ENCODE measurements at places on chromosomes 16 and 17.

GRCh38 chr17:348692-349425, 3.7 kb downstream of the RPH3AL start:
- no peak for DNase-seq

DNA sequence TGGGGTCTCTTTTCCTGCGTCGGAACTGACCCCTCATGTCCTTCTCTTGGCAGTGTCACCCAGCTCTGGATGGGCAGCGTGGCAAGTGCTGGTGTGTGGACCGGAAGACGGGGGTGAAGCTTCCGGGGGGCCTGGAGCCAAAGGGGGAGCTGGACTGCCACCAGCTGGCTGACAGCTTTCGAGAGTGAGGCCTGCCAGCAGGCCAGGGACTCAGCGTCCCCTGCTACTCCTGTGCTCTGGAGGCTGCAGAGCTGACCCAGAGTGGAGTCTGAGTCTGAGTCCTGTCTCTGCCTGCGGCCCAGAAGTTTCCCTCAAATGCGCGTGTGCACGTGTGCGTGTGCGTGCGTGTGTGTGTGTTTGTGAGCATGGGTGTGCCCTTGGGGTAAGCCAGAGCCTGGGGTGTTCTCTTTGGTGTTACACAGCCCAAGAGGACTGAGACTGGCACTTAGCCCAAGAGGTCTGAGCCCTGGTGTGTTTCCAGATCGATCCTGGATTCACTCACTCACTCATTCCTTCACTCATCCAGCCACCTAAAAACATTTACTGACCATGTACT, 13.2 kb downstream of the IGFBP4 start:
- no peak for DNase-seq

GRCh38 chr17:31935512-31935911, 1.3 kb upstream of the SUZ12 start:
- DNase-seq, result no peak

GRCh38 chr17:71639865-71640264, 481.0 kb upstream of the SOX9 start:
- DNase-seq, result no peak

- DNase-seq, result no peak
Observed at GRCh38 chr16:860891-861290, 60.4 kb upstream of the GNG13 start.

DNA sequence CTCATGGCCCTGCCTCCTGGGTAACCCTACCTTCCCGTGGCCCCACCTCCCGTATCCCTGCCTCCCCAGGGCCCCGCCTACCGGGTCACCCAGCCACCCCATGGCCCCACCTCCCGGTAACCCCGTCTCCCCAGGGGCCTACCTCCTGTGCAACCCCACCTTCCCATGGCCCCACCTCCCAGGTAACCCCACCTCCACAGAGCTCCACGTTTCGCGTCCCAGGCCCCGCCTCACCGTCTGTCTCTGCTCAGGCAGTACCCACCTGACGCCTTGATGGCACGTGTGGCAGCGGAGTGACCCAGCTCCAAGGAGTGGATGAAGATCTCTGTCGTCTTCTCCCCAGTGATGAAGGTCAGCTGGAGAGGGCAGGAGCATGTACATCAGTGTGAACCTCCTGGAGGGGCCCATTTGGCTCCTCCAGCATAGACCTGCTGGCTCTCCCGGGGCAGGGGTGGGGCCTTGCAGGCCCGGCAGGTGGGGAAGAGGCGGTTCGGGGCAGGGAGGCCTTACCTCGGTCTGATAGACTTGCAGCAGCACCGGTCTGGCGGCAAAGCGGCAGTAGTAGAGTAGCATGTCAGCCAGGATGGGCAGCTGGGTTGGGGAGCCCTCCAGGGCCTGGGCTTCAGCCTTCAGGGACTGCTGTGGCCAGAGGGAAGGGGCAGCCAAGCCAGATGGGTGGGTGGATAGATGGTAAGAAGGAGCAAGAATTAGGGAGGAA, 18.7 kb upstream of the PIK3R6 start:
- no peak for DNase-seq

DNA sequence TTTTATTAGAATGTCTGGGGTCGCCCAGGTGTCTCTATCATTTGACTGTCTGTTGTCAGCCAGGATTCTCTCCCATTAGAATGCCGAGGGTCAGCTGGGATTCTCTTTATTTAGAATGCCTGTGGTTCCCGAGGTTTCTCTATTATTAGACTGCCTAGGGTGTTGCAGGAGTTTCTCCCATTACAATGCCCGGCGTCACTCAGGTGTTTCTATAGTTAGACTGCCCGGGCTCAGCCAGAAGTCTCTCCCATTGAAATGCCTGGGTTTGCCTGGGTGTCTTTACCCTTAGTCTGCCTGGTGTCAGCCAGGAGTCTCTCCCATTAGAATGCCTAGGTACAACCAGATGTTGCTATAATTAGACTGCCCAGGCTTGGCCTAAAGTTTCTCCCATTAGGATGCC, 2252.0 kb downstream of the TP53TG3F start:
- no peak for DNase-seq

DNA sequence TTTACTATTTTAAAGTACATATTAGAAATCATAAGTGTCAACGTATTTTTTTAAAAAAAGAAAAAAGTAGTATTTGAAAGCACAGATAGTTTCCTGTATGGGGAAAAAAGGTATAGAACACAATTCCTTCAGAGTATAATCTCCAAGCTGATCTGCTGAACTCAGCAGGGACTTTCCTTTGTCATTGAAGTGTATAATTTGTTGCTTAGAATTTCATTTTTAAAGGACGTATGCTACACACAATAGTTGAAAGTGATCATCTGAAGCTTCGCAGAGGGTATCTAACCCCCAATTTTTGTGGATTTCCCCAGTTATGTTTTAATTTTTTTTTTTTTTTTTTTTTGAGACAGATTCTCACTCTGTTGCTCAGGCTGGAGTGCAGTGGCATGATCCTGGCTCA, 20.2 kb upstream of the MAPT start:
- DNase-seq, result no peak

GRCh38 chr17:33640629-33641028, 347.5 kb upstream of the ASIC2 start:
- DNase-seq, result no peak

Data from GM12865 (cell line).